CD4-positive, alpha-beta T cell treated with Interleukin-15 for 1 hour (primary cell): ENCODE measurements at places on chromosomes 13 and 19.

DNA sequence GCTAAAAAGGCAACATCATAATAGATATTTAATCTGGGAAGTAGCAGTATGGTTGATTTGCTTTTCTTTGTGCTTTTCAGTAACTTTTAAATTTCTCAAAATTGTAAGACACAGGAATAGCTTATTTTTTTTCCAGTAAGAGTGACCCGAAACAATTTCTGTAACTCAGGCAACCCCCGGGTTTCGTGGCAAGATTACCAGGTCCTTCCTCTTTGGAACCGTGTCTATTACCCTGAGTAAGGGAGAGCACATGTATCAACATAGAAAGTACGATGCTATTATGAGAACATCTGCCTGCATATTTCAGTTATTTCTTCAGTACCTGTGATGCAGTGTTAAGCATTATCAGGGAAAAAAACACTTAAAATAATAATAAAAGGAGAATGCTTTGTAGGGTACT is 64.1 kb downstream of the DOCK9 start:
- no peak for DNase-seq

DNA sequence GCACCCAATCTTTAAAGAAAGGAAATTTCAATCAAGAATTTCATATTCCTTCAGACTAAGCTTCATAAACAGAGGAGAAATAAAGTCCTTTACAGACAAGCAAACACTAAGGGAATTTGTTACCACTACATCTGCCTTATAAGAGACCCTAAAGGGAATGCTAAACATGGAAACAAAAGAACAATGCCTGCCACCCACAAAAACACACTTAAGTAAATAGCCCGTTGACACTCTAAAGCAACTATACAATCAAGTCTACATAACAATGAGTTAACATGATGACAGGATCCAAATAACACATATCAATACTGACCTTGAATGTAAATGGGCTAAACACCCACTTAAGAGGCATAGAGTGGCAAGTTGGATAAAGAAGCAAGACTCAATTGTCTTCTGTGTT is 1056.9 kb upstream of the ATXN8OS start:
- no peak for DNase-seq

- no peak for DNase-seq
These were observed 655.5 kb downstream of the PCDH9 start for GRCh38 chr13:66574606-66575005.

- DNase-seq, result no peak
These were observed 153.1 kb downstream of the RGCC start for GRCh38 chr13:41610404-41610803.

DNA sequence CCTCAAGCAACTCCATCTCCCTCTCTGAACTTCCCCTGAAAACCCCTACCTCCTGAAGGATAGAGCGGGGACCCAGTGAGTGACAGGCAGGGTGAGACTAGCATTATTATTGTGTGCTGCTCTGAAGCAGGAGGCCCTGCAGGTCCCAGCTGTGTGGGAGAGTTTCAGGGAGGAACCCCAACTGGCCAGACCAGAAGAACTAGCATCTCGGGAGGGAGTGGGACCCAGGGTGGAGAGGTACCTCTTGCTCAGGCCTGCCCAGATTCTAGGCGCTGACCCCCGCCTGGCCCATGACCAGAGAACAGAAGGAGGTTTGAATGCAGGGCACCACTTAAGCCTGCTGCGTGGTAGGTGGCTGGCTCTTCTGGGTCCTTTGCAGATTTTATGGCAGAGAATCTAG is 5.7 kb upstream of the LYPD3 start:
- no peak for DNase-seq

DNA sequence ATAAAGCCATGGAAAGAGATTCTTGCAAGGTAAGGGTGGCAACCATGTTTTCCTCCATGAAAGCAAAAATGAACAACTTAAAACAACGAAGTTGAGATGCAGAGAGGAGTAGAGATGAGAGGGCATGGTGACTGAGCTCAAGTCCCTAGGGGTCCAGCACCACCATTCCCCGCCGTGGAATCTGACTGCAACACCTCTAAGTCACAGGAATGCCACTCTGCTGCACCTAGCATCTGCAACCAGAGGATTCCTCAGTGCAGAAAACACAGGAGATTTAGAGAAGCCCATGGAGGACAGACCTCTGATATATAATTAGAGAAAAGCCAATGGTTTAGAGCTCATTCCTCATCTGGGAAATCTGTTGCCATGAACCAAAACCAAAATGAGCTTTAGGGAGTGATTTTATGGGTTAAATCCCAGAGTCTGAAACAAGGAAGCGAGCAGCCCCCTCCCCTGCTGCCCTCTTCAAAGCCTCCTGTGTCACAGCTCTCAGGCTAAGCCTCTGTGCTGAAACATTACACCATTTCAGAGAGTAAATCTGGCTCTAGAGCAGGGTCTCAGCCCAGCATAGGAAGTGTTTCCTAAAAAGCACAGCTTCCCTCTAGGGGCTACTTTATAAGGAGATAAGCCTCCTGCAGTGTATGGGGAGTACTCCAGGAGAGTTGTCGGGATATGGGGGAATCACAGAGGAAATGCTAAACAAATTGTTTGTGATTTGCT is 1043.6 kb downstream of the UQCRFS1 start:
- DNase-seq, result no peak

DNA sequence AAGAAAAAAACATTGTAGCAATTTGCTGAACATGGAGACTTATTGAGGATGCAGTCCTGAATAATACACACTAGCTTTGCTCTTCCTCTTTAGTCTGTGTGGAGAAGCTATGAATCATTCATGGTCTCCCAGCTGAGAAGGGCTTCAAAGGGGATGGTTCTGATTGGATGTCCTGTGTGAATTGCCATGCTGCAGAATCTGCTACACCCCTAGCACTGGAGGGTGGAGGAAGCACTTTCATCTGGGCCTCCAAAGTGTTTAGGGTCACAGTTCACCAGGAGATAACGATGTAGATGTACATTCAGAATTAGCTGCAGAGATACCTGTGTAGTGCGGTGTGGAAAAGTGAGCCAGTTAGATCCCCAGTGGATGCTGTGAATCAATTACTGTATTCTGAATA is 321.1 kb upstream of the EDNRB start:
- no peak for DNase-seq

DNA sequence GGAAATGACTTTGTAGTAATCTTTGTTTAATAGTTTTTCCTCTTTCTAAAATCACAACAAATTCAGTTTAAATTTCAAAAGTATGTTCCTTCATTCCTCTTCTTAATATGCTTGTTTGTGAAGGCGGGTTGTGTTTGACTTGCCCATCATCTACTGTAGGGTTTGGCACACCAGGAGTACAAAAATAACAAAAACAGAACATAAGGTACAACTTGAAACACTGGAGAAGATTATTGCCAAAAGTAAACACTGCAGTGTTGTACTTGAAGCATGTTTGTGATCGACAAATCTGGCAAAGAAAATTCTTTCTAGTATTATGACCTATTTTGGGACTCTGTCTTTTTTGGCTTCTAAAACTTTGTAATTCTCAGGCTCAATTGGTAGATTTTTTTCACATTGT is 518.6 kb downstream of the SLITRK5 start:
- no peak for DNase-seq
